ENCODE measurements at places on chromosomes 2 and 18.

DNA sequence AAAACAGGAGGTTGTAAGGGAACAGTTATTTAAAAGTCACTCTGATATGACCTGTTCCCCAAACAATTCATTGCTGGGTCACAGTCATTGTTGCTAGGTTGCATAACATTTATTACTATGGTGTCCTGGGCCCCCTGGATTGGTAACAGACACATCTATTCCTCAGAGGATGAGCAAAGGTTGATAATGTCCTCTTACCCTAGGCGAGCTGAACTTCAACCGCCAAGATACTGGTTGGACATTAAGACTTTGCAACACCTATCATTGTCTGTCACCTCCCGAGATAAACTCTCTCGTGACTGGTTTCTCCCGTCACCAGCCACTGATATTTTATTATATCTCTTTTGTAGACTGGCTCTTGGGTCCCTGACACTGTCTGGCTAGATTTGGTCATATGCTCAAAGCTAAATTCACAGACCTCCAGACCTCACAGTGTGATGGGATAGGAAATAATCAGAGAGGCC is 361.3 kb downstream of the ZNF521 start:
- DNase-seq: no peak

DNA sequence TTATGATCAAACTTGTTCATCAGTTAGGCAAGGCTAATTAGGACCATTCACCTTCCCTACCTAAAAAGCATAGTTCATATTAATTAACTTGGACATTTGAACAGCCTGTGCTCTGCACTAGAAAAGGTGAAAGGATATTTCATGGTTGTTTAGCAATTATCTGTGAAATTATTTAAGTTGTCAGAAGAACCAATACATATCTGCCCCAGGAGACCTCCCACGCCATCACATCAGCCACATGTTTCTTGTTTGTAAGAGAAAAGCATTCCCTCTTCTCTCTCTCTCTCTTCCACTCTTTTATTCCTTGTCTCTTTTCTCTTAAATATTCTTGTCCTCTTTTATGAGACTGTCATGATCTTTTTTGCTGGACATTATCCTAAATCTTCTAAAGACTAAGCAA is 282.0 kb upstream of the RND3 start:
- DNase-seq: no peak

DNA sequence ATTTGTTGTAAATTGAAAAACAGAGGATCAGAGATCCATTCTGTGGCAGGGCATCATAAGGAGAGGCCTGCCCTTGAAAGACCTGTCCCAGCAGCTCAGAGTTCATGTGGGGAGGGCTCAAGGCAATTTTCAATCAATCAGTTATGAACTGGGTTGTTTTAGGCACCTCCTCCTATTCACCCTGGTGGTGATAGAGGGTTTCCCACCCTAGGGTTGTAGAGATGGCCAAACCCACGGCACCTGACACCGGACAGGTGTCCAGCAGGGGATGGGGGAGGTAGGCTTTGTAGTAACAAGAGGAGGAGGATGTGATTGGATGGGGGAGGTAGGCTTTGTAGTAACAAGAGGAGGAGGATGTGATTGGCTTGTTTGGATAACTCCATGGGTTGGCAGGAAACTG is 205.7 kb downstream of the SOCS6 start:
- DNase-seq: no peak

GRCh38 chr2:12502759-12503158 is 214.0 kb upstream of the TRIB2 start:
- DNase-seq: peak; percentile 10

DNA sequence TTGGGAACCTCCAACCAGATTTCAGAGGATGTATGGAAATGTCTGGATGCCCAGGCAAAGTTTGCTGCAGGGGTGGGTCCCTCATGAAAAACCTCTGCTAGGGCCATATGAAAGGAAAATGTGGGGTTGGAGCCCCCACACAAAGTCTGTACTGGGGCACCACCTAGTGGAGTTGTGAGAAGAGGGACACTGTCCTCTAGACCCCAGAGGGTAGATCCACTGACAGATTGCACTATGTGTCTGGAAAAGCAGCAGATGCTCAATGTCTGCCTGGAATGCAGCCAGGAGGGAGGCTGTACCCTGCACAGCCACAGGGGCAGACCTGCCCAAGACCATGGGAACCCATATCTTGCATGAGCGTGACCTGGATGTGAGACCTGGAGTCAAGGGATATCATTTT is 573.7 kb upstream of the NXPH2 start:
- DNase-seq: no peak

DNA sequence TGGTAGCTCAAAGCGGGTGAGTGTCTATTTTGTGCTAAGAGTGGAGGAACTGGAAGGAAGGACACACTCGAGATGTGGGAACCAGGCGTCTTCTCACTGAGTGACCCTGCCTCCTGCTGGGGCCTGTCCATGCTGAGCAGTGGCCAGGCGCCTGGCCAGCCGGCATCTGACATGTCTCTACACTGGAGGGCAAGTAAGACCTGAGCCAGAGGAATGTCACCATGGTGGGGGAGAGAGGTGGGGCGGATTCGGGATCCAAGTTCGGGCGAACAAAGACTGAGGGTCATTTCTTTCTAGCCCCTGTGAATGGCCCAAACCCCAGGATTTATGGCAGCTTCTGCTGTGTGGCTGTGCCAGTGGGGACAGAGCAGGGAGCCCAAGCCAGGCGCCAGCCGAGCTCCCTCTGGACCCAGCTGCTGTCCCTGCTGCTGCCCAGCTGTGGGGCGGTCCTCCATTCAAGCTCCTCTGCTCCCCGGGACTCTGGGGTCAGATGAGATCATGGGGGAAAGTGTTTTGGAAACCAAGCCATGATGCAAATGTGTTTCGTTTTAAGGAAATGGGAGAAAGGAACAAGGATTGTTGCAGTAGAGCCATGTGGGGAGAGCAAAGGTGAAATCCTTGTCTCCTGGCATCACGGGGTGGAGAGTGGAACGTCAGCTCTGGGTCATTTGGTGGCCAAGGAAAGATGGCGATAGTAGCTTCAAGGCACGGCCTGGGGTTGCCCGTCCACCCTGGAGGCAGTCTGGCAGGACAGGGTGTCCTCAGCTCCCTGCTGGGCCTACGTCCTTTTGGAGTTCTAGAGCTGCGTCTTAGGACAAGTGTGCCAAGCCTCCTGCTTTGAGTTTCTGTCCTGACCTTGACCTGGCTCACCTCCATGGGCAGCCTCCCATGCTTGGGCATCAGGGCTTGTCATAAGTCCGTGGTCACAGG is 8.1 kb downstream of the ACKR3 start:
- no peak for DNase-seq

- no peak for DNase-seq
Observed at GRCh38 chr2:2805263-2805662, 474.2 kb upstream of the MYT1L start.

DNA sequence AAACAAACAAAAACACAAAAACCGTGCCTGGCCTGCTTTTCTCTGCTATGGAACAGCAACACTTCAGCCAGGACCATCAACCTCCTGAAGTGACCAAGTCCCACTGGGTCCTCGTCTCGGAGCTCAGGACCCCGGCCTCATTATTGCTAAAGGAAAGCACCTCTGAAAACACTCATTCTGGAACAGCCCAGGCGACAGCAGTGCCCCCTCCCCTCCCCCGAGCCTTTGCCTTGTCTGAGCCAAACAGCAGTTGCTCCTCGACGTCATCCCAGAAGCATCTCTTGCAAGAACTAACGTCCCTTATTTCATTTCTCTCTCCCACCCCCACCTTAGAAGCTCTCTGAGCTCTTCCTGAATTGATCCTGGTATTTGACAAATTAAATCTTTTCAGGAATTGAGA is 27.4 kb downstream of the APCDD1 start:
- no peak for DNase-seq

DNA sequence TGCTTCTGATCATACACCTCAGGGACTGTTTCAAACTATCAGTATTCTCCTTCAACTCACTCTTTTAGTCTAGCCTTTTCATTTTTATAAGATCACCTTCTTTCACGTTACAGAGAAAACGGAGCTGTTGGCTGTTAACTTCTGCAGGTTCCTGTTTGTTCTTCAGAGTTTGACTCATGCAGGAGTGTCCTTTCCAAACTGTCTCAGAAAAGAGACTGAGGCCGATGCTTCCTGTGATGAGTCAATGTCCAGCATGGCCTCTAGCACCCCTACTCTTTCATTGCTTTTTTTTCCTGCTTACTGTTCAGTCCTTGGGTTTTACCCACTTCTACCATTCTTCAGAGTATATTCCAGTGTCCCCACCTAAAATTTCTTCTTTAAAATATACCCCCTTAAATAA is 240.8 kb upstream of the RGPD4 start:
- DNase-seq: no peak

- DNase-seq: no peak
Observed at GRCh38 chr2:169891593-169892298, 64.5 kb downstream of the UBR3 start.

- no peak for DNase-seq
Observed at GRCh38 chr2:60095903-60096302, 457.6 kb downstream of the BCL11A start.

DNA sequence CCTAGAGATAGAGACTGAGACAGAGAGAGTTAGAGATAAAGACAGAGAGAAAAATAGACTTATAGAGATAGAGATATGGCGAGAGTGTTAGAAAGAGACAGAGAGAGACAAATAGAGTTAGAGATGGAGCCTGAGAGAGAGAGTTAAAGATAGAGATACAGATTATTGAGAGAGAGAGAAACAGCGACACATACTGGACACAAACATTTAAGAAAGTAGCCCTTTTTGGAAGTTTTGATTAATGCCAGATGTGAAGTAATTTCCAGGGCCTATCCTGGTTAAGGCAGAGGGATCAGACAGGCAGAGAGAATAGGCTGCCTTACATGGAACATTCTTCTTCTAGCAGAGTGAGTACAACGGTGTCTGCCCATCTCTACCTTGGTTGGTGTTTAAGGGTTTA is 311.6 kb upstream of the CDH7 start:
- DNase-seq: no peak

DNA sequence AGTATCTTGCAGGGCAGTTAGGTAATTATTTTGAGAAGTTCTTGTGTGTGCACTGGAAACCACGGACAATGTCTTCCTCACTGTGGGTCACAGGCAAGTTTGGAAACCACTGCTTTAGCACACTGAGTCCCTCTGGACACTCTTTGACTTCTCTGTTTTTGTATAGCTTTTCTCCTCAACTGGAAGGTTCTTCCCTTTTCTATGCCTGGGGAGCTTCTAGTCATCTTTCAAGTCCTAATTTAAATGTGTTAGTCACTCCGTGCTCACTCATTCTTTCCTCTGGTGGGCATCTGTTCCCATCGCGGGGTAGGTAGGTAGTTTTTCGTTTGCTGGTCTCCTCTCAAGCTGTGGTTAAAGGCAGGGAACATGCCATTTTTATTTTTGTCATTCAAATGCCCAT is 32.1 kb downstream of the E2F6 start:
- no peak for DNase-seq

DNA sequence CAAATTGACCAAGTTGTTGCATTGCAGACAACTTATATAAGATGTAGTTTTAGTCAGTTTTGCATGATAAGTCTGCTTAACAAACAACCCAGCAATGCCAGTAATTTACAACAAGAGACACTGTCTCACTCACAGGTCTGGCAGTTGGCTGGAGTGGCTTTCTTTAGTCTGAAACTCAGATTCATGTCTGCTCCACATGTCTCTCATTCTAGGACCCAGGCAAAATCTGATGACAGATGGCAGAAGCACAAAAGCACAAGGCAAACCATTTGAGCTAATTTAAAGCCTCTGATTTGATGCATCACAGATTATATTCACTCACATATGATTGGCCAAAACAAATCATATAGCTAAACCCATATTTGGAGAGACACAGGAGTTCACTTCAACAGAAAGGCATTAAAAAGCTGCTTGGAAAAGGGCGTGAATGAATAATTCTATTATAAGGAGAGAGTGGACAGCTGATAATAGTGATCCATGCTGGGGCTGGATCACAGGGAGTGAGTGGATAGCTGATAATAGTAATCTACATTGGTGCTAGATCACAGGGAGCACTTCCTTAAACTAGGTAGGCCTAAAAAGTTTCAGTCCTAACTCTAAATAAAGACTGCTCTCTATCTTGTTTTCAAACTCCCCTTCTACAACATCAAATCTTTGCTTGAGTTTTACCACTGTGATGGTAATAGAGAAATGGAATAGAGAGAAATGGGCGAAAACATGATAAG is 593.2 kb upstream of the ZNF804A start:
- DNase-seq: no peak

GRCh38 chr2:216553093-216553478 is 54.4 kb downstream of the RPL37A start:
- no peak for DNase-seq

GRCh38 chr2:202605174-202605573 is 29.6 kb upstream of the FAM117B start:
- no peak for DNase-seq

DNA sequence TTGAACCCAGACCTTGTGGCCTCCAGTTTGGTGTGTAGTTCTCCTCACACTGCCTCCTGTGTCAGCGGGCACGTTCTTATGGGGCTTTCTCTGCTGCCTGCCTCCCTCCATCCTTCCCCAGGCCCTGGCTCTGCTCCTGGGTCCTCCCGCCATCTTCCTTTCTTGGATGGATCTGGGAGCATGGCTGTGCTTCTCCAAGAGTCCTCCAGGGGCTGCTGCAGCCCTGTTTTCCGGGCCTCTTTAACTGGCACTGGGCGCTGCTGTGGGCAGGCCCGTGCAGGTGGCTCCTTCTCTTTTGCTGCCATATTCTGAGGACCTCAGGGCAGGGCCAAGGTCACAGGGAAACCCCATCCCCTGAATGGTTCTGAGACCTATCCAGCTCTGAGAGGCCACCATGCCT is 17.8 kb downstream of the THNSL2 start:
- no peak for DNase-seq

- DNase-seq: no peak
Observed at GRCh38 chr2:38600242-38600891, 2.4 kb downstream of the HNRNPLL start.

- no peak for DNase-seq
Observed at GRCh38 chr2:74249406-74250122, 51.1 kb downstream of the MTHFD2 start.

- DNase-seq: no peak
Observed at GRCh38 chr2:145887915-145888314, 1368.0 kb upstream of the ZEB2 start.

DNA sequence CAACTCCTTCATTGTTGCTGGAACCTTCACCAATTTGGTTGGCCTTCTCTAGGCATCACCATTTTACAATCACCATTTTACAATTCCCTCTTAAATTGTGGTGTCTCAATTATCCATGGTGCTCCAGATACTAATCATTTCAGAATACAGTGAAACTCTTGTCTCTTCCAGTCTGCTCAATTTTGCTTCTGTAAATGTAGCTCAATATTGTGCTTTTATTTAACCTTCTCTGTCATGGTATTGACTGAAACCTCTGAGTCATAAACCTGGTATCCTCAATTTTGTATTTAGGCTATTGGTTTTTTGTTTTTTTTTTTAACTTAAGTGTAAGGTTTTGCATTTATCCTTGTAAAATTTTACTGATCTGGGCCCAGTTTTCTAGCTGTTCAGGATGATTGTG is 16.1 kb downstream of the STRADB start:
- DNase-seq: no peak

Data from CD4-positive, alpha-beta T cell treated with Interferon alpha-2 for 1 hour (primary cell).